Foreskin fibroblast (primary cell): ENCODE measurements at places on chromosomes 5 and 9.

GRCh38 chr5:146722361-146722779, 156.2 kb downstream of the PPP2R2B start:
- no peak for DNase-seq

DNA sequence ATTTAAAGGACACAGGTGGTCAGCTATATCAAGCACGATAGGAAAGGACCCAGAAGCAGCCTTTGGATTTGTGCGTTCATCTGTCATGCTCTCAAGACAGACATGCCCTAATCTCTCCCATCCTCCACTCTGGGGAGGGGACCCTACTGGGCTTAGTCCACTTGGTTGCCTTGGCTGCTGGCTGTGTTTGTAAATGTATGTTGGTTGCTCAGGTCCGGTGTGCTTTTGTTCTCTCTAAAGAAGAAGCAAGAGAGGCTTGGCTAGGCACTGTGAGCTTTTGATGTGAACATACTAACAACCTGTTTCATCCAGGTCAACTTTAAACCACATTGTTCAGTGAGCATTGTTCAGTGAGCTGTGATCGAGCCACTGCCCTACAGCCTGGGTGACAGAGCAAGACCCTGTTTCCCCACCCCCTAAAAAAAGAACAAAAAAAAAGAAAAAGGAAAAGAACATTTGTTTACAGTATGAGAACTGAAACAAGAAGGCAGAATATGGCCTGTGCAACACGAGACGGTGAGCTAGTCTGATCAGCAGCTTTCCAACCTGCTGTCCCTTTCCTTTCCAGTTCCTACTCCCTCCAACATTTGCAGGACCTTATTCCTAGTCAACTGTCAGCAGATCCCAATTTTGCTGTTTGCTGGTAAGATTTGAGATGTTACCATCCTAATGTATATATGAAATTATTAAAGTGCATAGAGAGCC, 228.3 kb downstream of the ARHGAP26 start:
- no peak for DNase-seq

- DNase-seq = no peak
These were observed 10.3 kb upstream of the CD72 start for GRCh38 chr9:35628389-35628991.

GRCh38 chr9:8382266-8382665, 582.7 kb upstream of the DMAC1 start:
- no peak for DNase-seq

GRCh38 chr9:92950359-92950955, 3.1 kb downstream of the FGD3 start:
- no peak for DNase-seq

DNA sequence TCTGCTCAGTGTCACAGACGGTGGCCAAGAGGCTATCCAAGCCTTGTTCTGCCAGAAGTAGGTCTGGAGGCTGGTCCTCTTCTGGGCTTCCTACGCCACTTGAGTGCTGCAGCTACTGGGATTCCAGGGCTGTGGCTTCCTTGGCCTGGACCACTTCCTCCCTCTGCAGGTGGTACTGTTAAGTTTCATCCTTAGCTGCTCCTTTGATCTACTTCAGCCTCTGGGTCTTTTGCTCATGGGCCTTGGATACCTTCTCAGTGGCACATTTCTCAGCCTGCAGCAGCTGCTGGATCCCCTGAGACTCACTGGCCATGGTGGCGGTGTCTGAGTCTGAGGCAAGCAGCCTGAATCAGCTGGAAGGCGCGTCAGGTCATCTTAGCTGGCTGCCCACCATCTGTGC, 10.3 kb downstream of the CNOT8 start:
- peak; percentile 50 for DNase-seq

GRCh38 chr5:62192958-62193357, 113.0 kb upstream of the KIF2A start:
- DNase-seq = no peak

GRCh38 chr5:33206962-33207506, 233.7 kb upstream of the TARS1 start:
- DNase-seq = no peak

GRCh38 chr9:136671254-136671614, 8.5 kb downstream of the EGFL7 start:
- no peak for DNase-seq

GRCh38 chr5:33308586-33308985, 132.2 kb upstream of the TARS1 start:
- DNase-seq = no peak

GRCh38 chr9:121105531-121105930, 30.8 kb downstream of the CNTRL start:
- no peak for DNase-seq

DNA sequence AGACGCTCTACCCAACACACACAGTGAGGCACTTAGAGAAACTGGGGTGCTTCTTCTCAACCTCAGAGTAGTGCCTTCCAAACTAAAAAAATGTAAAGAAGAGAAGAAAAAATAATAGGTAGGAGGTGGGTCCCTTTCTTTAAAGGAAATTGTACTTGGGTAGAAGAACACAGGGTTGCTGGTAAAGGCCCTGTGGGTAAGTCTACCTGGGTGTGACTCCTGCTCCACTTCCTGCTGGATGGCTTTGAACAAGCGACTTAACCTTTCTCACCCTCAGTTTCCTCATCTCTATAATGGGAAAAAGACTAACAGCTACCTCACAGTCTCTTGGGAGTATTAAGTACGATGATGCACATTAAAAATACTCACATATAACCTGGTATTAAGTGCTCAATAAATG, 32.1 kb upstream of the GLRA1 start:
- no peak for DNase-seq

- no peak for DNase-seq
These were observed 4.5 kb downstream of the IRX4 start for GRCh38 chr5:1878050-1878849.

- no peak for DNase-seq
These were observed 109.9 kb downstream of the EDIL3 start for GRCh38 chr5:84274585-84275468.
